ENCODE measurements at places on chromosomes 1 and 21.

DNA sequence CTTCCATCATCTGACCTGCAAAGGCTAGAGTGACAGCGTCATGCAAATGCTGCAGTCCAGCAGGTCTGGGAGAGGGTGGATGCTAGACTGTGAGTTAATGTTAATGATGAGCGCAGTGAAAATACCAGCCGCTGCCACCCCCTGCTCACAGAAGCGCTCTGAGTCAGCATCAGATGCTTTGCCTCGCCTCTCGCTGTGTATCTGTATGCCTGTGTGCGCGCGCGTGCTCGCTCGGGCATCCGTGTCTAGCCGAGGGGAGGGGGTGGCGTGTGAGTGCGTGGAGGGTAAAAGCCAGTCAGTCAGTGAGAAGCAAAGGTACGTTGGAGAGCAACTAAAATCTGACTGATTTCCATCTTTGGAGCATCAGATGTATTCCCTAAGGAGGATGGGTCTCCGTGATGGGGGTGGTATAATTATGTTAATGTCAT lies 858.7 kb downstream of the USP25 start:
- DNase-seq = no peak

- DNase-seq = no peak
Observed at GRCh38 chr1:112625696-112626095, 6.1 kb downstream of the CAPZA1 start.

GRCh38 chr1:2374252-2375155 lies 16.9 kb downstream of the MORN1 start:
- DNase-seq = no peak

DNA sequence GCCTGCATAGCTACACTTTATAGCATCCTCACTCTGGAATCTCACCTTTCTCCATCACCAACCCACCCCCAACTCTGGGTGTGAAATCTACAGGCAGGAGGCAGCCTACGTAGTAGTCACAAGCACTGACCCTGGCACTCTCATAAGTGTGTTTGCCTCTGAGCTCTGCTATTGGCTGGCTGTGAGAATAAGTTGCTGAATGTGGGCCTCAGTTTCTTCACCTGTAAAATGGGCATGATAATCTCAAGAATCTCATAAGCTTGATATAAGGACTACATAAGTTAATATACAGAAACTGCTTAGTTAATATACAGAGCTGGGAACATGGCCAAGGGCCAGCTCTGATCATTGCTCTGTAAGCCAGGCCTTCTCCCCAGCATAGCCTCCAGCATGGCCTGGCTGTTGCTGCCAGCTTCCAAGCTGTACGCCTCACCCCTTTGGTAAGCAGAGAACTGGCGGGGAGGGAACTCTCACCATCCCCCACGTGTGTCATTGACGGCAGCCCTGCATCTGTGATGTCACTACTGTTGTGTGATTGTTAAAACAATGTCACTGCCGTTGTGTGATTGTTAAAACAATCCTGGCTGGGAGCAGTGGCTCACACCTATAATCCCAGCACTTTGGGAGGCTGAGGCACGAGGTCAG lies 53.3 kb downstream of the SYF2 start:
- no peak for DNase-seq

DNA sequence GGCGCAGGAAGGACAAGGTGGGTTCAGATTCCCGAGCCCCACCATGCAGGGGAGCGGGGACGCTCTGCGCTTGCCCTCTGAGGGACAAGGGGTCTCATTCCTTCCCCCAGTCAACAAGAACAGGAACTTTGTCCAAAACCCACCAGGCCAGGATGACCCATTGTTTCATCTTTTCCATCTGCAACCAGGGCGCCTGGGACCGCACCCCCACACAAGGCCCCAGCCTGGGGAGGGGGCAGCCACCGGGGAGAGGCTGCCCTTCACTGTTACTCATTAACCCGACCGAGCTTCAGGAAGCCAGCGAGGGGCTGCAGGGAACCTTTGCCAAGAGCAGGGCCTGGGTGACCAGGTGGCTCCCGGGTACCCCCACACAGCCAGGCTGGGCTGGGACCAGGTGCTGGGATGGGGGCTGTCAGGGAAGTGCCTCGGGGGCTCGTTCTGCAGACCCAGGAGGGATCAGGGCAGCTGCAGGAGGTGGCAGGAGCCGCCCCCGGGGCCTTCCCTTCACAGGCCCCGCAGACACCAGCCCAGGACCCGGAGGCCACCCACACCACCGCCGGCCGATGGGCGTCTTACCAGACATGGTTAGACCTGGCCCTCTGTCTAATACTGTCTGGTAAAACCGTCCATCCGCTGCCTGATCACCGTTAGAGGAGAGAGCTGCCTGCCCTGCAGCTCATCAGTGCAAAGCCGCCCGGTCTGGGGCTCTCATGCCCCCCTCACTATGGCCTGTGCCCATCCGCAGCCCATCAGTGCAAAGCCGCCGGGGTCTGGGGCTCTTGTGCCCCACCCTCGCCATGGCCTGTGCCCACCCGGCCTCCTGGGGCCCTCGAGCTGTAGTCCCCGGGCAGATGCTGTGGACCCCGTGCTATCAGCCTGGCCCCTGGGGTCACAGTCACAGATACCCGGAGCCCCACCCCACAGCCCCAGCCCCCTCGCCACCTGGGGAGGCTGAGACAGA lies 4.9 kb upstream of the TTLL10 start:
- no peak for DNase-seq

- DNase-seq = no peak
Observed at GRCh38 chr1:35531368-35531767, 25.8 kb downstream of the KIAA0319L start.

GRCh38 chr1:211571998-211572397 lies 7.0 kb downstream of the SLC30A1 start:
- no peak for DNase-seq

DNA sequence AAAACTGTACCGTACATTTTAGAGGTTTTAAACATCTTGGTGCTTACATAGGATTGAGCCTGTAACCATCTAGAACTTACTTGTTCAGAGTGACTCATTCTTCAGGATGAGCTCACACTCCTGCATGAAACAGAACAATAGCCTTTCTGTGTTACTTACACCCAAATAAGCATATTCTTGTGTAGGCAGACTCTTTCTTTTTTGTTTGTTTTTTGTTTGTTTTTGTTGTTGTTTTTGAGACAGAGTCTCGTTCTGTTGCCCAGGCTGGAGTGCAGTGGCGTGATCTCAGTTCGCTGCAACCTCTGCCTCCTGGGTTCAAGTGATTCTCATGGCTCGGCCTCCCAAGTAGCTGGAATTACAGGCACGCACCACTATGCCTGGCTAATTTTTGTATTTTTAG lies 3.8 kb upstream of the CA6 start:
- DNase-seq = no peak

GRCh38 chr1:12607263-12607662 lies 10.7 kb downstream of the DHRS3 start:
- DNase-seq = no peak

DNA sequence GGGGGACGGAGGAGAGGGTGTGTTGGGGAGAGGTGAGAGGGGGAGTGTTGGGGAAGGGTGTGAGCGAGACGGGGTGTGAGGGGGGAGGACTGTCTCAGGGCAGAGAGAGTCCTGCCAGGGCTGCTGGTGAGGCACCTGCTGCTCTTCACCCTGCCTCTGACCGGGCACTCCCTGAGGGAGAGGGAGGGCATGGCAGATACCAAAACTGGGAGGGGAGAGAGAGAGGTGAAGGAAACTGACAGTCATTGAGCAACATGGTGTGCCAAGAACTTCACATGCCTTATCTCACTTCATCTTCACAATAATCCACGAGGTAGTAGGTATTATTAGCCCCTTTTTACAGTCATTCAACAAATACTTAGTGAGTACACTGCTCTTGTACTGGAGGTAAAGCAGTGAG lies 61.3 kb upstream of the ARTN start:
- DNase-seq = no peak

DNA sequence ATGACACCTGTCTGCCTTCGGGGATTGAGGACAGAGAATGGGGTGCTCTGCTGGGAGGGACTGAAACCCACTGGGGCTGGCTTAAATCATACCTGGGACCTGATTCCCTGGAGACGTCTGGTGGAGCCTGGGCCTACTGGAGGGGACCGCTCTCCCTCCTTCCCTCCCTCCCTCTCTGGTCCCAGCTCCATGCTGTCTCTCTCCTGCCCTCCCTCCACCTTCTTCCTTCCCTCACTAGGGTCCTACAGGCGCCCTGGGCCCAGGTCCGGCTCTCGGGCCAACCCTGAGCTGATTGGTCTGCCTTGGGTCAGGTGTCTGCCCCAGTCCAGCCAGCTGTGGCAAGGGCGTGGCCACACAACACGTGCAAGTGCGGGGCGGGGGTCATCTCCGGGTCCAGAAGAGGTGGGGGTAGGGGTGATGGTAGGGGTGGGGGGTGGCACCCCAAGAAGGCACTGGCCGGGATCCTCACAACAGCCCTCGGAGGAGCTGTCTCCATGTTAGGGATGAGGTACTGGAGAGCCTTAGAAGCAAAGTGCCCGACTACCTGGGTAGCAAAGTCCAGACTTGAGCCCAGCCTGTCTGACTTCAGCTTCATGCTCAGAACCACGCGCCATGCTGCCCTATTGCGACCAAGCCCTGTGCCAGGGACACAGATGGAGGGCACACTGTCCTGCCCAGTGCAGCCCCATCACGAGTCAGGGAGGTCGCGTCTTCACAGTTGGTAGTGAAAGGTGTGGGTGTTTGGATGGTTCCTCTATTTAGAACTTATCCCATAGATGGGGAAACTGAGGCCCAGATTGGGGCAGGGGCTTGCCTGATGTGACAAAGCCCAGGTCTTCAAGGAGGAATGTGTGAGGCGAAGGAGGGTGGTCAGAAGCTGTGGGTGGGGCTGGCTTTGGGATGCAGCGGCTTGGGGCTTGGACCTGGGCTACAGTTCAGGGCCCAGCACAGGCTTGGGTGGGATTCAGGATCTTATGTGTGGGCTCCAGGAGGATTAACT lies 574.1 kb downstream of the PTPRU start:
- no peak for DNase-seq

- no peak for DNase-seq
Observed at GRCh38 chr1:111290630-111291029, at the start of gene CHIA. Gene CHIA (plus strand): TSS chr1:111290851. CDS start chr1:111310468, 19,617 bp downstream.

DNA sequence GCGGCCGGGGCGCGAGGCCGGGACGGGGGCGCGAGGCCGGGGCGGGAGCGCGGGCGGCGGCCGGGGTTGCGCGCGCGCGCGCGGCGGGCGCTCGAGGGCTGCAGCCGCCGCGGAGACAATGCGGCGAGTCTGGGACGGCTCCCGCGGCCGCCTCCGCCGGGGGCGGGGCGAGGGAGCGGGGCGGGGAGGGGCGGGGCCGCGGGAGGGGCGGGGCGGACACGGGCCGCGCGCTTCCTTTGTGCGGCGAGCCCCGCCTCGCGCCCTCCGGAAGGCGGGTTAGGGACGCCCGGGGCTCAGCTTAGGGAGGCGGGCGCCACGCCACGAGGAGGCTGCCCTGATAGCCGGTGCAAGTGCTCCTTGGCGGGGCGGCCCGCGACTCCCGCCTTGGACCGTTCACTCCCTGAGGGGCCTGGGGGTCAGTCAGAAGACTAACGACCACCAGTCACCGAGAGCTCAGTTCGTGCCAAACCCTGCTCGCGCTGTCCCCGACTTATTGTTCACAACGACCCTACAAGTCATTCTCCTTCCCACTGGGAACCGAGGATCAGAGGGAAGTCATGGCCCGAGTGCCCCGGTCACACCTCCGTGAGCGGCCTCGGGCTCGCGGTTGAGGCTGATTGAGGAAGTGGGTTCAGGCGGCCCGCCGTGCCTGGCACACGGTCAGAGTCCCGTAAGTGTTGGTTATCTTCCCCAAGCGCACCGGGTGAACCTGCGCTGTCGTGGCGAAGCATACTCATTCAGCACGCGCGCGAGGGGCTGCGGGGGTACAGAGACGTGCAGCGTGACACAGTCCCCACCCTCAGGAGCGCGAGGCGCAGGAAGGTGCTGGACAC lies 29.1 kb upstream of the A3GALT2 start:
- peak; percentile 67 for DNase-seq

DNA sequence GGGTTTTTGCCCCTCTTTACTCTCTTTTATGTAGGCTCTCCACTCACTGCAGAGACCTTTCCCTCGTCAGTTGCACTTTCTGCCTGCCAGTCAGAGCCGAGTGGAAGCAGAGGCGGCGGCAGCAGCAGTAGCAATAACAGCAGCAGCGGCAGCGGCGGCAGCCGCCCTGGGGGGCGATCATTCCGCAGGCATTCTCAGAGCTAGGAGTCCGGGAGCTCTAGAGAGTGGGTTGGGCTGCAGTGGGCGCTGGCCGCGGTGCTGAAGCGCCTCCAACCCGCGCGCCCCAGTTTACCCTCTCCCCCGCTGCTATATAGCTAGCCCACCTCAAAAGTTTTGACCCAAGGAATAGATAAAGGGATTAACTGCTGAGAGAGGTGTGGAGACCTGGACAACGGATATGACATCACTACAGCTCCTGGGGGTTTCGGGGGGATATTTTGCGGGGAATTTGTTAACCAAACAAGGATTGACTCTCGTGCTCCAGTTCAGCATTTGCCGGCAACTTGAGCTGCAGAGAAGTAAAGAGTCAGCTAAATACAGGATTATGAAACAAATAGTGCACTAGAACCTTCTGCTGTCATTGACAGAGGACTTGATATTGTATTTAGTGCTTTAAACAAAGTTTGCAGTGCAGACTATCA lies at the start of gene OLFM3:
TSS of gene OLFM3 (minus strand) at position 102 of the 641 bp plus-strand sequence.
- DNase-seq = no peak

DNA sequence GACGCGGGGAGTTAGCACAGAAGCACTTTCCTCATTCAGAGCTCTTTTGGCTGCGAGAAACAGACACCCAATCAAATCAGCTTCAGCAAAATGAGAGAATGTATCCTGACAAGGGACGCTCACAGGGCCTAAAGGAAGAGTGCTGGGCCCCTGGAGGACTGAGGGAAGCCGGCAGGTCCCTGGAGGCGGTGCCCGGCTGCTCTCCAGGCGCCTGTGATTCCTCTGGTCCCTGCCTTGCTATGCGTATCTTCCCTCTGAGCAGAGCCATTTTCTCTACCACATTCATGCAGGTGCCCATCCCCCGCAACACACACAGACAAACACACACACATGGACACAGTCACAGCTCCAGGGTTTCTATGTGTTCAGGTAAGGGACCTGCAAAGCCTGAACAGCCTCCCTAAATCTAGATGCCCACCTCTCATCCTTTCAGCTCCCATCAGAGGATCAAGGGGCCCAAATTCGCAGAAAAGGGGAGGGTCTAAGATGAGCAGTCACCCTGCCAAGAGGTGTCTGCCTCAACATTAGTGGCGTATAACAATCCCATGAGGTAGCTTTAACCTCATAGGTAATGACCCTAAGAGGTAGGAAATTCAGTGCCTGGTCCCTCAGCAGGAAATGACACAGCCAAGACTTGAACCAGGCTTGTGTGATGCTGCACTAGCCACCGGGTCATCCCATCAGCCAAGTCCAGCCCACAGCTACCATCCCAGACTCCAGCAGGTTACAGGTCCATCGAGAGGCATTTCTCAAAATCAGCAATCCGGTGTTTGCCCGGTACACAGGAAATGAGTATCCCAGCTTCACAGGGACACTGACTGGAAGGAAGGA lies 29.0 kb downstream of the PTAFR start:
- no peak for DNase-seq

DNA sequence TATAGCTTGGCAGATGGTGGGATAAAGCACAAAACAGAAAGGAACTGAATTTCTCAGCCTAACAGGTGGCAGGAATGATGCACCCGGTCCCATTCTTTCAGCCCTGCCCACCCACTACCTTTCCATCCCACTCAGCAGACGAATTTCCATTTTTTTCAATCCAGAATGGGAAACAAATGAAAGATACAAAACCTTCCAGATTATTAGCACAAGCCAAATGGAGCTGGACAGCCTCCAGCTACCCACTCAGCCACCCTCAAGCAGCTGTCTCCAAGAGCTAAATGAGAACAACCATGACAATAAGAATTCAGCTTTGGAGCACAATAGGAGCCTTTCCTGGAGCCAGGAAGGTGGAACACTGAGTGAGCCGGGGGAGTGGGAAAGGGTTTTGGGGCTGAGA lies 96.3 kb upstream of the ST6GALNAC5 start:
- DNase-seq = no peak

- no peak for DNase-seq
Observed at GRCh38 chr1:40300249-40300567, 16.9 kb downstream of the COL9A2 start.
